Stimulated activated CD4-positive, alpha-beta T cell treated with anti-CD3 and anti-CD28 coated beads, Interleukin-1b, Interleukin-23, amount 100 ng/mL, for 4 hours (primary cell): ENCODE measurements at places on chromosomes 7 and 10.

DNA sequence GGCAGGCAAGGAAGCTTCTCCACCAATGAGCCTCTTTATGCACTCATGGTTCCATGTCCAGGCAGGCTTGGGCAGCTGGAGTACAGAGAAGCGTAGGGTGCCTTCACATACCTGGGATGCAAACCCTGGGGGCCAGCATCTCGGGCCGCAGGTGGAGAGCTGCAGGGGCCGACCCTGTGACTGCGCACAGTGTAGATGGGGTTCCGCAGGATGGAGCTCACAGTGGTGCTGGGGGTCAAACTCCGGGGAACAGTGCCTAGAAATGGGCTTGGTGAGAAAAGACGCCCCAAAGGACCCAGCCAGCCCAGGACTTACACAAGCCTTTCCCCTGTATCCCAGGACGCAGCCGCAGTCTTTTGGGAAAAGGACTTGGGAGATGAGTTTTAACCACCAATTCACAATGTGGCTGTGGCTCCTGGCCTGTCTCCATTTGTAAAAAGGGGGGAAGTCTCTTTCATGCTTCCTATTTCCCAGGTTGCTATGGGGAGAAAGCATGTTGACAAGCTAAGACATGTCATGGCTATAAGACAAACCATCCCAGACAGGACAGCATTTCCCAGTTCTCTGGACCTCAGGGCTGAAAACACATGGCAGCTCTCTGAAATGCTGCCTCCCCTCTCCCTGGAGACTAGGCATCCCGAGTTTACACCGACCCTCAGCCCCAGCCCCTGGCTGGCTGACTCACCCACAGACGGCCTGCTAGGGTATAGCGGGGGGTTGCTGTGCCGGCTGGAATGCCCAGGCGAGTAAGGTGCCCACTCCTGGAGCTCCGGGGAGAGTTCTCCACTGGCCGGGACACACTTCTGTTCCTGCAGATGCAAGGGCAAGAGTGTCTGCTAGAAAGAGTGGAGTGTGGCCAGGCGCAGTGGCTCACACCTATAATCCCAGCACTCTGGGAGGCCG lies 107.1 kb downstream of the DLG5 start:
- DNase-seq, result no peak

- DNase-seq, result no peak
Measured at GRCh38 chr10:21694631-21695030, 160.6 kb downstream of the MLLT10 start.

DNA sequence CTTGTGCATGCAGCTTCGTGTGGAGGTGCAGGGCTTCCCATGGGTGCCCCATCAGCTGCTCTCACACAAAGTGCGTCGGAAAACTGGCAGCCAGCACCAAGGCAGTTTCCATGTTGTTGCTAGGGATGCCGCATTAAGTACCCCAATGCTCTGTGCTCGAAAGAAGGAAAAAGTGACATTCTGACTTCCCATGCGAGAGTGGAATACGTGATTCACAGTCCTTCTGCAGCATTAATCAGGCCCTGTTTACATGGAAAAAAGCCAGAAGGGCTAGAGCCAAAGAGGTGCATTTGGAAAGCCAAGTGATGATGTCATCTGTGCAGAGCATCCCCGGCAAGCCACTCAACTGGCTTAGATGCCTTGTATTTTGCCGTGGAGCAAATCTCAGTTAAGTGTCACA lies 258.3 kb downstream of the GATA3 start:
- no peak for DNase-seq

- DNase-seq, result no peak
Measured at GRCh38 chr10:79088613-79089355, 20.0 kb downstream of the ZMIZ1 start.

GRCh38 chr7:38187794-38188440 lies 9.9 kb downstream of the STARD3NL start:
- DNase-seq, result no peak

DNA sequence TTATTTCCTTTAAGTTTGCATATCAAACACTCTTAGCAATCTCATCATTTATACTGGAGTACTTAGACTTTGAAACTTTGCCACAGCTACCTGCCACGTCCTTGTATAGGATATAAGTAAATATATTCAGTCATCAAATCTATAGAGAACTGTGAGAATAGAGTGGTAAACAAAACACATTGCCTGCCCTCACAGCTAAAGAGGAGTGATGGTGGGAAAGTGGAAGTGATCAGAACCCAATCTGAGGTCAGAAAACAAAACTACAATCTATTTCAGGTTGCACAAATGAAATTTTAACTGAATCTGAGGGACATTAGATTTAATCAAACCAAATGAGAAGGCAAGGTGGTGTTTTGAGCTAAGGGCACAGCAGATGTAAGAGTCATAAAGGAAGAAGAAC lies 74.8 kb downstream of the ZEB1 start:
- no peak for DNase-seq

- no peak for DNase-seq
Measured at GRCh38 chr10:101616415-101617101, 28.4 kb downstream of the DPCD start.

DNA sequence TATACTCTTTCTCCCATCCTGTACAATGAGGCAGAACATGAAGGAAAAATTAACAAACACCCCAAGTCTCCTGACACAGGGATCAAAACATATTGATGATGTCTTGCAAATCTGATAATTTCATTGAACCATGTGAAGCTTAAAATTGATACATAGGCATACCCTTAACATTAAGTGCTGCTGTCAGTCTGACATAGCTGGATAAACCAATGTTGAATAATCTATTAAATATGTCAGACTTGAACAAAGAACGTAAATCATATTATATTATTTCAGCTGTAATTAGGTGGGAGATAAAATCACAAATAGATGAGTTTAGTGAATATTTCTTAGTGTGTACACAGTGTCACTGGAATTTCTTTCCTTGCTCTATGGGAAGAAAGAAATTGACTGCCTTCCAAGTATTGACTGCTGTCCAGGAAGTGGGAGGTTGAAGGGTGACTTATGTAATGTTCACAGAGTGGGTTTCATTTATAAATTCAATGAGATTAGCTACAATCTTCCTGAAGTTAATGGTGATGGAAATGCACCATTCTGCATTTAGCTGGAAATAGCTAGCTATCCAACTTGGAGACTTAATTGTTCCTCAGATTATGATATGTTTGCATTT lies 170.8 kb downstream of the AUTS2 start:
- no peak for DNase-seq

GRCh38 chr7:42448901-42449300 lies 211.9 kb upstream of the GLI3 start:
- no peak for DNase-seq

- DNase-seq, result no peak
Measured at GRCh38 chr10:91156196-91156595, 64.3 kb upstream of the PCGF5 start.

DNA sequence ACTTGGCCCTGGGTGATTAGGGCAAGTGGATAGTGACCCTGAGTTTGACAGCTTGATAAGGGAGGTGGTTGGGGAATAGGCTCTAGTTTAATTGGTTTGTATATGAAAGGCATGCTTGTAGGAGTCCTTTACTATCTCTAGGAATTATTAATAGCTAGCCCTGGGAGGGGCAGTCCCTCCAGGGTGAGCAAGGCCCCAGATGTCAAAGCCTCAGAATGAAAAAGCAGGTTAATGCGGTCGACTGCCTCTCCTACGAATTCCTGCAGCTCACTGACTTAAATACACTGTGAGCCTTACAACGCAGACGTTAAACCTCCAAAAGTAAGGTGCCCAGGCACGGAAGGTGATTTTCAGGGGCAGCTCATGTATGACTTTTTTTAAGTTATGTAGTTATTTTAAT lies 5.2 kb upstream of the BTBD16 start:
- no peak for DNase-seq

DNA sequence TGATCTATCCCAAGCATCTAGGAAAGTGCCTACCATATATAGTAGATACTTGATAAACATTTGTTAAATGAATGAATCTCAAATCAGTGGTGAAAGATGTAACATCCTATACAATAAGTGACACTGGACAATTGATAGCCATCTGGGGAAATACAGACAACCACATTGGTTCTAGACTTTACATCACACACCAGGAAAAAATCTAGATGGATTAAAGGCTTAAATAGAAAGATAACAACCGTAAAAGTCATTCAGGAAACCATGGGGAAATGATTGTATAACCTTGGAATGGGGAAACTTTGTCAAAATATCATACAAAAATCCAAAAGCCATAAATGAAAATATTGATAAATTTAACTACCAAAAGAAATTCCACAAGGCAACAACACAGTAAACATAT lies 7.0 kb upstream of the GARIN1A start:
- DNase-seq, result no peak

GRCh38 chr7:37323966-37324365 lies 124.7 kb downstream of the ELMO1 start:
- DNase-seq, result no peak

DNA sequence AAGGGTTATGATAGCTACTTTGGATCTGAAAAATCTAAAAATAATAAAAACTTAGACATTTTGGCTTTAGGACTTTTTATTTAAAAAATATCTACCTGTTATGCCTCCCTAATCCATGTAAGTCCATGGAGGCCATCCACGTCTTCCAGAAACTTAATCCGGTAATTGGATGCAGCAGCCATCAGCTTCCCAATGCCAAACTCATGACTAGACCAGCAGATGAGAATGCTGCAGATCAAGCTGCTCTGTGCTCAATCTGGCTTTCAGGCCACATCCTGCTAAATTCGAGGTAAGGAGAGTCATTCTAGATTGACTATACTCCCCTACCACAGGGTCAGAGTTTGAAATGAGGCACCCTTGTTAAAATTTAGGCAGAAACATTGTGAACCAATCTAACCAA lies 168.5 kb upstream of the TCERG1L start:
- no peak for DNase-seq

- no peak for DNase-seq
Measured at GRCh38 chr10:130817046-130817624, 494.4 kb downstream of the TCERG1L start.

DNA sequence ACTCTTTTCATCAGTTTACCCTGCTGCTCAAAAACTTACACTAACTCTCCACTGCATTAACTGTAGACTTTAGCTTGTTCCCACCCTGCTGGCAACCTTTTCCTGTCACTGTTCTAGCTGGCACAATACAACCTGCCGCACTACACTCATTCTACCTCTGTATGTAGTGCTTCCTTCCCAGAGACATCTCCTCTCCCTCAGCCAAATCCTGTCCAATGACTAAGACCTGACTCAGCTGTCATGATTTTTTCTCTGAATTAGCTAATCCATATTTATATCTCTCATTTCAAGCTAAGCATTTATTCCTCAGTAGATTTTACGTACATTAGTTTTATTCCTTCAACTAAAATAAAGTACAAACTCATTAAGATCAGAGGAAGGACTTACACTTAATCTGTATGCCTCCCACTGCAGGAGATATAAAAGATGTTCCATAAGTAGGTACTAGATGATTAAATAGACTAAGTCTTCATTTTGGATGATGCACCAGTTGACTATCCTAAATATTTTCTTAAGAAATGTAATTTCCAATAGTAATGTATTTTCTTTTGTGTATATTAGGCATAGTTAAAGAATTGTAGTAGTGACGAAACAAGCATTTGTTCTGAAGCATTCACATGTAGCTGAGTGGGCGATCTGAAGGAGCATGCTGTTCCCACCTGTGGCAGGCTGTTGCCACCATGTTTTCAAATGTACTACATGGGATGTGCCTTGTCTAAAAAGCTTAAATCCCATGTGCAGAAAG lies 189.1 kb downstream of the SKAP2 start:
- no peak for DNase-seq

- DNase-seq, result no peak
Measured at GRCh38 chr10:44858017-44858371, 53.1 kb upstream of the TMEM72 start.

DNA sequence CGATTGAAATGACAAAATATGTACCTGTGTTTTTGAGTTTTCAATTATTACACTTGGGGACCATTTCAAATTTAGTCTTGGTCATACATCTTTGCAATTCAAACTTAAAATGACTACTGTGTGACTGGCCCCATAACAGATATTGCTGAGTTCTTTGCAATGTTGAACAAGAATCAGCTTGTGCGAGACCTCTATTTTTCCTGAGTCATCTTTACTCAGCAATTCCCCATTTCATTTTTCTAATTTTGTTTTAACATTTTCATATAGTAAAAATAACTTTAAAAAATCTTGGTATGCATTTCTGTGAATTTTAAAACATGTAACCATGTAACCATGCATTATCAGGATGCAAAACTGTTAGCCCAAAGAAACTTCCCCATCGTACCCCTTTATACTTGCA lies 678.1 kb downstream of the ANKRD7 start:
- DNase-seq, result no peak
